Mesothelial cell of epicardium (in vitro differentiated cells): ENCODE measurements at places on chromosomes 7 and 10.
A peak's percentile ranks its signal among the peaks of the same experiment; 100 is the strongest.

GRCh38 chr7:24825931-24826661, 68.8 kb upstream of the GSDME start:
- DNase-seq = no peak
- peaks cover 27% of the 10 kb centered on the region for H3K27me3 ChIP-seq
- H3K4me3 ChIP-seq = no peak overlapping the region
- peaks cover 42% of the 10 kb centered on the region for H3K4me1 ChIP-seq
- no peaks in the 10 kb centered on the region for H3K36me3 ChIP-seq
- H3K27ac ChIP-seq = peak overlapping the region; percentile 5

DNA sequence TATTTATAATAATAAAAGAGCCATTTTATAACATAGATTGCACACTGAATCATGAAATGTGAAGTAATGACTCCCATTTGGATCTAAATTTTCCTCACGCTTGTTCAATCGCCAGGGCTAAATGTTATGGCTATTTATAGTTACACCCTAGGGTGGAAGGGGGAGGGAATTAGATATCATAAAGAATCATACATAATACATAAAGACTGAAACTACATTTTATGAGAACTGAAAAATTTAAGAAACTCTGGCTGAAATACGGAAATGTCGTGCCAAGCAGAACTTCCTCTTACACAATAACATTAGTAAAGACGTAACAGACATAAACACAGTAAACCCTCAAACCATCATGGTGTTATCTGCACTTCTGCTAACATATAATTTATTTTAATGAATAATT, 327.5 kb upstream of the PHF14 start:
- H3K4me1 ChIP-seq = peaks cover 6% of the 10 kb centered on the region
- H3K4me3 ChIP-seq = no peak overlapping the region
- no peaks in the 10 kb centered on the region for H3K36me3 ChIP-seq

- no peak overlapping the region for H3K27ac ChIP-seq
- H3K27me3 ChIP-seq = peaks cover 86% of the 10 kb centered on the region
- H3K36me3 ChIP-seq = no peaks in the 10 kb centered on the region
- no peak for DNase-seq
- H3K4me1 ChIP-seq = peaks cover 10% of the 10 kb centered on the region
These were observed 57.2 kb downstream of the PAX2 start for GRCh38 chr10:100802607-100803006.

GRCh38 chr7:151381098-151381347, 28.8 kb downstream of the WDR86 start:
- DNase-seq = no peak
- no peak overlapping the region for H3K4me3 ChIP-seq
- H3K4me1 ChIP-seq = peaks cover 3% of the 10 kb centered on the region
- H3K36me3 ChIP-seq = peaks cover 42% of the 10 kb centered on the region
- no peaks in the 10 kb centered on the region for H3K27me3 ChIP-seq
- H3K27ac ChIP-seq = no peak overlapping the region

GRCh38 chr7:491292-491957, 28.2 kb downstream of the PDGFA start:
- H3K27ac ChIP-seq = peak overlapping the region; percentile 53
- H3K4me3 ChIP-seq = no peak overlapping the region
- no peaks in the 10 kb centered on the region for H3K27me3 ChIP-seq
- H3K36me3 ChIP-seq = peaks cover 3% of the 10 kb centered on the region

GRCh38 chr10:128258421-128258976, 132.3 kb upstream of the MKI67 start:
- H3K27me3 ChIP-seq = peaks cover 60% of the 10 kb centered on the region
- no peaks in the 10 kb centered on the region for H3K4me1 ChIP-seq
- no peaks in the 10 kb centered on the region for H3K36me3 ChIP-seq
- no peak for DNase-seq
- no peak overlapping the region for H3K27ac ChIP-seq
- H3K4me3 ChIP-seq = no peak overlapping the region

DNA sequence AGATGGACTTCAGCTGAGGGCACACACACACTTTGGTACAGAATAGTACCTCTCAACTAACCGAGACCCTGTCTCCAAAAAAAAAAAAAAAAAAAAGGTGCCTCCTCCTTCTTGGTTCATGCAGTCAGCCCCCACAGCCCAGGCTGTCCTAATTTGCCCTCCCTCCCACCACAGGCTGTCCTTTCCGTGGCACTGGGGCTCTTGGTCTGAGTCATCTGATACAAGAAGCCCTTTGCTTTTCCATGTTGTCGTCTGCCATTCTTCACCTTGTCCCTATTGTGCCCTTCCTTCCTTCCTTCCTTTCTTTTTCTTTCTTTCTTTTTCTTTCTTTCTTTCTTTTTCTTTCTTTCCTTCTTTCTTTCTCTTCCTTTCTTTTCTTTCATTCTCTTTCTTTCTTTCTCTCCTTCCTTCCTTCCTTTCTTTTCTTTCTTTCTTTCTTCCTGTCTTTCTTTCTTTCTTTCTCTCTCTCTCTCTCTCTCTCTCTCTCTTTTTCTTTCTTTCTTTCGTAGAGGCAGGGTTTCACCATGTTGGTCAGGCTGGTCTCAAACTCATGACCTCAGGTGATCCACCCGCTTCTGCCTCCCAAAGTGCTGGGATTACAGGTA, 96.0 kb upstream of the IKZF1 start:
- DNase-seq = no peak
- H3K4me1 ChIP-seq = peaks cover 1% of the 10 kb centered on the region
- no peak overlapping the region for H3K4me3 ChIP-seq
- peaks cover 39% of the 10 kb centered on the region for H3K27me3 ChIP-seq
- no peak overlapping the region for H3K27ac ChIP-seq
- H3K36me3 ChIP-seq = no peaks in the 10 kb centered on the region

DNA sequence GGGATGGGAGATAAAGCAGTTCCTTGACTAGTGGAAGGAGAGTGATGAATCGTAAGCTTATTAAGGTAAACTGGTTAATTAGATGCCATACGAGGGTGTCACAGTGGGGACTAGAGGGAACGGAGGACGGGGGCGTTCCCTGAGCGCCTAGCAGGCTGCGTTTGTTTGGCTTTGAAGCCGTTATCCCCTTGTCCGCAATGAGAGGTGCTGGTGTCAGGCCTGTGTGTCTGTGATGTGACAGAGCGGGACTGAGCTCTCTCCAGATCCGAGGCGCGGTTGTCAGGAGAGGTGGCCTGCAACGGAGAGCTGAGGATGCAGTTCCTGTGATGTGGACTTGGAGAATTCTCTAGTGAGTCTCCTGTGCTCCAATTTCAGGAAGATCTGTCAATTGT, 60.0 kb upstream of the PRPS1L1 start:
- peaks cover 23% of the 10 kb centered on the region for H3K4me1 ChIP-seq
- H3K36me3 ChIP-seq = peaks cover 8% of the 10 kb centered on the region
- H3K27ac ChIP-seq = peak overlapping the region; percentile 19
- no peak for DNase-seq

DNA sequence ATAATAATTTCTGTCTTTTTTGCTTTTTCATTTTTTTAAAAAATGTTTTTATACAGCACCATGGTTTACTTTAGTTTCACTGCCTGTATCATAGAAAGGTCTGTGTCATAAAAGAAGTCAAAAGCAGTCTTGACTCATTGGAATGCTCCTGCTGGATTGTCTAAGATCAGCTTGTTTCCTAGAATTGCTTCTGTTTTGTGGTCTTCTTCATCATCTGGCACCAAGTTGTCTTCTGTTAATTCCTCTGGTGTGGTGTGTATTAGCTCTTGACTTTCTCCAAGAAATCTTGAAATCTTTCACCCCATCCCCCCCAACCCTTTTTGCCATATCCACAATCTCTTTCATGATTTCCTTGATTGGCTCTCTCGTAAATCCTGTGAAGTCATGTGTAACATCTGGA, 250.3 kb upstream of the CXCL12 start:
- H3K27ac ChIP-seq = no peak overlapping the region
- H3K36me3 ChIP-seq = no peaks in the 10 kb centered on the region
- H3K4me1 ChIP-seq = no peaks in the 10 kb centered on the region

DNA sequence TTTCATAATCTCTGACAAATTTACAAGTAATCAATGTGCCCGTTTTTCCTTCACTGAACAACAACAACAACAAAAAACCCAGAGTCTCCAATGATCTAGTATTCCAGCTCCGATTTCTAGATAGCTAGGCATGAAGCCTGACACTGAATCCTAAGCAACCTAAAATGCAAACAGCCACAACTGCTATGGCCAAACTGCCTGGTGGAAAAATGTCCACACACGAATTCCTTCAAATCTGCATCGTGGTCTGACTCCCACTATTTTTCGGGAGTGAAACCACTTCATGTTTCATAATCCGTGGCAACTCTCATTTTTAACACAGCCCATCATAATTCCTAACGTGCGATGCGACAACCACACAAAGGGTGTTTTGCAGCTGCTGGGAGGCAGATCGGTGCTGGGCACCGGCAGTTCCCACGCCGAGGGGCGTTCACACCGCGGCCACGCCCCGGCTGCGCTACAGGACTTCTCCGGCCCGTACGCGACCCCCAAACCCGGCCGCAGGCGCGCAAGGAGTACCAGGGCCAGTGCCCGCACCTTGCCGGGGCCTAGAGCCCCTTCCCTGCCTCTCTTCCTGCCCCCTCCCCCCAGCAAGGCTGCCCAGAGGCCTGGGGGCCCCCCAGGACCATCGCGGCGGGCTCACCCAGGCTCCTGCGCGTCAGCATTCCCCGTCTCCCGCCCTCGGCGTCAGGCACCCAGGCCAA, 814 bp downstream of the RUFY2 start:
- H3K27me3 ChIP-seq = no peaks in the 10 kb centered on the region
- H3K36me3 ChIP-seq = peaks cover 4% of the 10 kb centered on the region
- H3K27ac ChIP-seq = peak overlapping the region; percentile 97
- peak overlapping the region; percentile 91 for H3K4me3 ChIP-seq
- DNase-seq = peak; percentile 70

GRCh38 chr10:72550239-72550638, 75.6 kb downstream of the MICU1 start:
- DNase-seq = no peak
- no peaks in the 10 kb centered on the region for H3K27me3 ChIP-seq
- H3K36me3 ChIP-seq = peaks cover 26% of the 10 kb centered on the region

GRCh38 chr10:5917305-5917704, 27.3 kb downstream of the FBH1 start:
- no peak for DNase-seq
- no peaks in the 10 kb centered on the region for H3K4me1 ChIP-seq
- H3K27me3 ChIP-seq = no peaks in the 10 kb centered on the region
- peaks cover 62% of the 10 kb centered on the region for H3K36me3 ChIP-seq
